Panc1 (cell line): ENCODE measurements at places on chromosomes 11 and 22.
A peak's percentile ranks its signal among the peaks of the same experiment; 100 is the strongest.

- no peak for DNase-seq
These were observed 123.8 kb downstream of the RAB38 start for GRCh38 chr11:88051396-88051795.

DNA sequence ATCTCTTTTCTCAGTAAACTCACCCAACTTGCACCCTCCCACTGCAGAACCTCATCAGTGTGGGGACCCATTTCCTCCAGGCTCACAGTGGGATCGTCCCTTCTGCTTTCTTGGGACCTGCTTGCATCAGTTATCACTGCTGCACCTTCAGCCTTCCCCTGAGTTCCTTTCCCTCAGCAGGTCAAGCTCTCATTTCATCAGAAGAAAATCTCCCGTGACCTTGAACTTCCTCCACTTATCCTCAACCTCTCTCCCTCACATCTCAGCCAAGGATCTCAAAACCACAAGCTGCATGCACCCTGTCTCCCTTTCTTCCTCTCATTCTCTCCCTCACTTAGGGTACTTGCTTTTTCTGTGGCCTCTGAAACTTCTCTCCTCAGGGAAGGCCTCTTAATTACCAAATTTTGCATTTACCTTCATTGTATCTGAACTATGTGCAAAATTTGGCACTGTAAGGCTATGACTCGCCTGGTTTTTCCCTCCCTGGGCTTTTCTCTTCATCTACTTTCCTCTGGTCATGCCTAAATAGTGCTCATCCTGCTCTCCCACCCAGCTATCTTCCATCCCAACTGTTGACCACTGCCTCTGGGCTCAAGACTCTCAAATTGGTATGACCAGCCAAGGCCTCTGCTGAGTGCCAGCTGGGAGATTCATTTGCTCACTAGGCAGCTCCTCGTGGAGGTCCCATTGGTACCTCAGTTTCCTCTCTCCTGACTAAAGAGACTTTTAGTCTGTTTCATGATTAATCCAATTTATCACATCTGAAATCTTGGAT lies 2.7 kb upstream of the RCE1 start:
- no peak for DNase-seq

- no peak for DNase-seq
These were observed 13.5 kb downstream of the DCPS start for GRCh38 chr11:126317432-126317755.

GRCh38 chr11:85823816-85824215 lies 12.9 kb upstream of the SYTL2 start:
- DNase-seq = no peak

DNA sequence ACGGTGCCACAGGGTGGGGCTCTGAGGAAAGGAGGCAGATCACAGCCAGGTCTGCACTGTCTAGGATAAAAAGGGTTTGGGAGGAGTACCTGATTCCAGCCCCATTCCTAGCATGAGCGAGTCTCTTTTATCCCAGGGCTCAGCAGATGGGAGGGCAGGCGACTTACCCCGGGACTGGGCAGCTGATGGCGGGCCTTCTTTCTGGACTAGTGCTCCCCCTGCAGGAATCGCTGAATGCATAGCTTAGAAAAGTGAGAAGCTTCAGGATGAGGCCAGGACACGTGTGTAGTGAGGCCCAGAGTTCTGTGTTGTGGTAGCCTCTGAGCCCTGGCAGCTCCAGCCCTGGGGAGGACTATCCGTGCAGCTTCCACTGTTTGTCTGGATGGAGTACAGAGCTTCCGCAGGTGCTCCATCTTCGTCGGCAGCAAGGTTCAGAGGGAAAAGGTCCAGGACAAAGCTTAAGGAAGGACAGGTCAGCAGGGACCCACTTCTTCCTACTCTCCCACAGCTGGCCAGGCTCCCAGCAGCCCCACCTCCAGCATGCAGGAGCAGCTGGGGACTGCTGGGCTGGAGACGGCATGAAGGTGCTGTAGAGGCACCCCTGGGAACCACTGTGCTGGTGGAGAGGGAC lies 30.4 kb downstream of the COMMD9 start:
- peak; percentile 27 for DNase-seq

DNA sequence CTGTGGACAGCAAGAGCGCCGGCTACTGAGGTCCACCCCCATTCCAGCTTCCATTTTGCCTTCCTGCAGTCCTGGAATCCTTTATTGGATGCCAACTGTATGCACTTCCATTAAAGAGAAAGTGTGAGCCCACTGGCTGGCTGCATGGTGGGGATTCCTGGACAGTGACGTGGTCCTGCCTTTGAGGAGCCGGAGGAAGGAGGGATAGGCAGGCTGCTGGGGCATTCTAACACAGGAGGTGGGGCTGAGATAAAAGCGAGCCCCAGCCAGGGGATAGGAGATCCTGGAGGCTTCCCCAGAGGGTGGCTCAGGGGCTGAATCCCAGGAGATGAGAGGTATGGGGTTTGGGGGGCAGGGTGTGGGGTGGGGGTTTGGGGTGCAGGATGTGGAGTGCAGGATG lies 984.7 kb downstream of the BRD1 start:
- no peak for DNase-seq

GRCh38 chr11:12871241-12871640 lies 137.9 kb upstream of the RASSF10 start:
- DNase-seq = no peak

DNA sequence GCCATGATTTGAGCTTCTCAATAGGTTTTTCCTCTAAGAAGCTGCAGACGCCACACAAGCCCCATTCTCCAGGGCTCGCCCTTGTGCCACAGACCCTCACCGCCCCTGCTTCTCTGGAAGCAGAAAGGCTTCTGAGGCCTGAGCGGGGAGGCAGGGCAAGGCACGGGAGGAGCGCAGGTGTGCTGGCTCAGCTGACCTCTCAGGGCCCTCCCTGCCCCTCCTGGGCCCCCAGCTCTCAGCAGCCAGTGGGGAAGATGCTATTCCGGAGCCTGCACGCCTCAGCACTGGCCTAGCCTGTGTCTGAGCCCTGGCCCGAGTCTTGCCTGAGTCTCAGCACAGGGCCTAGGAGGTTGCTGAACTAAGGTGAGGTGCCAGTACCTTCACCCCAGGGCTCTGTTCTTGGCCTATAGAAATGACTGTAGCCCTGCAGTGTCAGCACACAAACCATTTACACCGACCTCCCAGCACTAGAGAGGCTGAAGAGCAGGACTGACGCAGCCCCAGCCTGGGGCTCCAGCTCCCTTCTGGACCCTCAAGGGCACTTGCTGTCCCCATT lies 47.1 kb upstream of the LMO1 start:
- no peak for DNase-seq

- no peak for DNase-seq
These were observed 29.5 kb upstream of the NCAM1 start for GRCh38 chr11:112931703-112932102.

DNA sequence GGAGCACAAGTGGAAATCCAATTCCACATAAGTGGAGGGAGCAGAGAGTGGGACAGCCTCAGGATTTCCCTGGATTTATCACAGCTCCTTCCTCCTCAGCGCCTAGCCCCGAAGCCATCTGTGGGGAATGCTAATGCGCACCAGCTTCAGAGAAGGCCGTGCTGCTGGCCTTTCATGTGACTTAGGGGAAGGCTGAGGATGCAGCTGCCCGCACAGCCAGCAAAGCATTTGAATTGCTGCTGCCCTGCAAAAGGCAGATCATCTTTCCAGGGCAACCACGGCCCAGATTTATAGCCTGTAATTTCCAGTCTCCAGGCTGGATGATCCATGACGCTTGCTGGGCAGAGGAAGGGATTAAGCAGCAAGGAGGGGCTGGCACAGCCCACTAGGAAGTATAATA lies 29.9 kb downstream of the SYN3 start:
- DNase-seq = no peak

DNA sequence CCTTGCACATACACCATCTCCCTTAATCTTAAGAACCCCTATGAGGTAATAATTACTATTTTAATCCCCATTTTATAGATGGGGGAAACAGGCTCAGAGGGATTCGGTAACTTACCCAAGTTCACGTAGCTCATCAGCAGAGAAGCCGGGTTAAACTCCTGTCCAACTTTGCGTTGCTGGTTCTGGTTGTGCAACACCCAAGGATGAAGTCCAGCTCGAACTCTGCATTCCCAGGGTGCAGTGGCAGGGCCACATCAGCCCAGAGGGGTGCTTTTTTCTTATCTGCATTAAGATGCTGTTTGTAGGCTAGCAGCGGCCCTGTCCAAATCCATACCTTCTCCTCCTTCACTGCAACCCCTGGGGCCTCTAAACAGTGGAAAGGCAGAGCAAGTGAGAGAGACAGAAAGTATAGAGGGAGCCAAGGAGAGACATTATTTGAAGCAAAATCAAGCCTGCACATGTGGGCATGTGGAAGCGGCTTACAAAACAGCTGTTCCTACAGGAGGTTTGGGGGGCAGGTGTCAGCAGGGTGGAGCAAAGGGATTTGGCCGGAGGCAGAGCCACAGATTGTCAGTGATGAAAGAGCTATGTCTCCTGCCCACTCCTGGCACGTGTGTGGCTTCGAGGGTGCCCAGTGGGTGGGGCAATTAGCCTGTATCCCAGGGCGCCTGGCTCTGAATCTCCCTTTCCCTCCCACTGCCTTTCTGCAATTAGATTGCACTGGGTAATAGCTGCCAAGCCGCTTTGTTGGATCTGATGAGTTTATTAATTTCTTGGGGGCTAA lies 129.5 kb upstream of the TBCEL start:
- DNase-seq = no peak

DNA sequence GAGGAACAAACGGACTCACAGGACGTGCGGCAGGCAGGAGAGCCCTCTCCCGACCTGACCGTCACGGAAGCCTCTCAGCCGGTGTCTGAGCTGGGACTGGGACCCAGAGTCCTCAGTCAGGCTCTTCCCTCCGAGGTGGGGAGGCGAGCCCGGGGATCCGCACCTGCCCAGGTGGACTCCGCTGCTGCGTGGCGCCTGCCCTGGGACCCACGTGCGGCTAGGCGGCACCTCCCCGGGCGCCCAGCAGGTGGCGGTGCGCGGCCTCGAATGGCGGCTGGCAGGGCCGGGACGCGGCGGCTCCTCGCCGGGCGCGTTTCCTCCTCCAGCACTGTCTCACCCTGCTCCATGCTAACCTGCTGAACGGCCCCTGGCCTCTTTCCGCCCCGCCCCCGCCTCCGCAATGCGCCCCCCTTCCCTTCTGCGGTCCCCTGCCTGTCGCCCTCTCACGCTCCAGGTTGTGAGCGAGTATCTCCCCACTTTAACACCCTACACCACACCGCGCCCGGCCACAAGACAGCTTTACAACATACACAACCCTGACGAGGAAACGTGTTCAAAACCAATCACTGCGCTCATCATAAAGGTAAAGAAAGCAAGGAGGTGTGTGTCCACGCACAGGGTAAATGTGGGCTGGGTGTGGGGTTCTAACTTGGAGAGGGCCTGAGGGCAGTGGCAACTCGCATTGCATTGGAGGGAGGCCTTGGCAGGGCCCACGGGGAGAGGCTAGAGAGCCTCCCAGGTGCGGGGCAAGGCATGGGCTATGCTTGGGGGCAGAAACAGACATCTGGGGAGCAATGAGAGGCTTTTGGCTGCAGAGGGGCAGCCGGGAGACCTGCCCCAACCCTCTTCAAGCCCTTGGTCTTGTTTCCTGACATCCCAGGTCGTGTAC lies 25.9 kb upstream of the ATXN10 start:
- no peak for DNase-seq

- DNase-seq = no peak
These were observed 85.4 kb downstream of the ATXN10 start for GRCh38 chr22:45757068-45757467.

- no peak for DNase-seq
These were observed 167.3 kb downstream of the UVRAG start for GRCh38 chr11:75982309-75982708.

- DNase-seq = no peak
These were observed 252.3 kb downstream of the TBC1D22A start for GRCh38 chr22:47014636-47015345.

DNA sequence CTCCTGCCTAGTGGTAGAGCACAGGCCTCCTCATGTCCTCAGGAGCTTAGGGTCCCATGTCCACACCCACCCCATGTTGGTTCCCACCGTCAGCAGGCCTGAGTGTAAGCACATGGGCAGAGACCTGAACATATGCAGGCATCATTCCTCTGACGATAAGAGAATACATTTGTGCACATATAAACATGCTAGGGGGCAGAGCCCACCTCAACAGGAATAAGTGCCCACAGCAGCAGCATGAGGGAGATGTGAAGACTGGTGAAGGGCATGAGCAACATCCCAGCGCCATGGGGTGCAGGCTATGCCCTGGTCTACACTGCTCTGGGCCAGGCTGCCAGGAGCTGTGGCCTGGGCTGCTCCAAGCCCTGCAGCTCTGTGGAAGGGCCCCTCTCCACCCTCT lies 16.9 kb downstream of the ADORA2A start:
- no peak for DNase-seq

- no peak for DNase-seq
These were observed 58.3 kb downstream of the CYTH4 start for GRCh38 chr22:37340331-37341262.
